ENCODE measurements at places on chromosomes 13 and 19.

GRCh38 chr19:47063874-47064273 is 15.4 kb upstream of the TMEM160 start:
- DNase-seq, result no peak

GRCh38 chr19:1826557-1827521 is 14.8 kb upstream of the ATP8B3 start:
- DNase-seq, result no peak

DNA sequence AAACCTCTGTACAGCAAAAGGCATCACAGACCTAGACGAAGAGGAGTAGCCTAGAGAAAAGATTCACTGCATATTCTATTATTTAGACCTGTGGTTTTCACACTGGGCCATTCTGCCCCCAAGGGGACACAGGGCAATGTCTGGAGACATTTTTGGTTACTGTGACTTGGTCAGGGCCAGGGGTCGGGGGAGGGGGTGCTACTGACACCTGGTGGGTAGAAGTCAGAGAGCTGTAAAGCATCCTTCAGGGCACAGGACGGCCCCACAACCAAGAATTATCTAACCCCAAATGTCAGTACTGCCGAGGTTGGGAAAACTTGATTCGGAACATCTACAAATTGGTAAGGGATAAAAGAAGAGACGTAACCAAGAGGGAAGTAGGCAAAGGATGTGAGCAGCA is 11.3 kb downstream of the ELAVL1 start:
- DNase-seq, result no peak

DNA sequence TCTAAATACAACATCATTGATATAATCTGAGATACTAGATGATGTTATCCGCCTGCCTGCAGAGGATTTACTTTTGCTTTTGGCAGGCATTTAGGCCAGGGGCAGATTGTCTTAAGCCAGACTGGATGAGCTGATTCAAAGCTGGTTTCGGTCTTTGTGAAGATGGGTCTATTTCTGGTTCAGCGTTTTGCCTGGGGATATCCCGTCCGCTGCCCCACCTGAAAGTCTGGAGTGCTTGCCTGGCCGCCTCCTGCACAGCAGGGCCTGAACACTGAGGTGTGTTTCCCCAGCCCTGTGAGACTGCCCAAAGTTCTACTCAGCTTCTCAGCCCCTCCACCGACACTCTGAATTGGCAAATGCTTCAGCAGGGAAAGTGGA is 149.7 kb downstream of the KATNAL1 start:
- no peak for DNase-seq

- no peak for DNase-seq
Measured at GRCh38 chr13:44764302-44764692, 188.2 kb upstream of the TSC22D1 start.

GRCh38 chr13:113969973-113970611 is 3.8 kb downstream of the C13orf46 start:
- no peak for DNase-seq

DNA sequence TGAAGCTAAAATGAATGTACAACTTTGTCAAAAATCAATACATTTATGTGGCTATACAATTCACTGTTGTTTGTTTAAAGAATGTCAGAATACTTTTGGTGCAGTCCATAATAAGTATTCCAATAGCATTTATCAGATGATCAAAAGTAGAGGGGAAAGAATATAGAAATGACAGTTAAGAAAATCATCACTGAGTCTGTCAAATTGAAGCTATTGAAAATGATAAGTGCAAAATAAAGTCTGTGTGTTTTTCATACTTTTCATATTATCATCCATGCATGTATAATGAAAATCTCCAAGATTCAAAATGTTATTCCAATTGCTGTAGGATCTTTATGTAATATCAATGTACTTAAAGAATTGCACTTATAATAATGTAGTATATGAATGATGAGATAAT is 93.3 kb upstream of the ATXN8OS start:
- DNase-seq, result no peak

GRCh38 chr13:33274264-33274663 is 11.3 kb downstream of the STARD13 start:
- no peak for DNase-seq

- no peak for DNase-seq
Measured at GRCh38 chr13:21913010-21913409, 242.1 kb downstream of the FGF9 start.

GRCh38 chr13:40438022-40438680 is 228.3 kb downstream of the FOXO1 start:
- no peak for DNase-seq

DNA sequence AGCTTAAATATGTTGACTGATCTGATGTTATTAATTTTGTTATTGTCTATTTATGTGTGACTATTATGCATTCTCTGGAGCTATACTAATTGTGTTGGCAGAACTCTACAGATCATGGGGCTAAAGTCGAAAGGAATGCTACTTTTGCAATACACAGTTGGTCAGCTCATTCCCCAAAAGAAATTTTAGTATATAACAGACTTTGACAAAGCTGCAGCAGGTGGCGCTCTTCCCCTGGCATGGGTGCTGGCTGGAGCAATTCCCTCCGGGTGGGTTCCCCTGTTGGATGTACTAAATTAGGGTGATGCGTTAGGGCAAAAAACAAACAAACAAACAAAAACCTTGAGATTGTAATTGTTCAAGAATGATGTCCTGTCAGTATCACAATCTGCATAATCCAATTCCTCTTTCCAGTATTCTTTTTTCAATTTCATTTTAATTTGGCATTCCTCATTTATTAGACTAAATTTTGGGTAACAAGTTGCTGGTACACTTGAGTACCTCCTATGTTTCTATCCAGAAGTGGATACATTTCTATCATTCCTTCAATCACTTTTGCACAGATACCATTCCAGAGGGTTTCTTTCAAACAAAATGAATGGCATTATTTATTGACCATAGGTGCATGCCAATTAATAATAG is 322.8 kb upstream of the EDNRB start:
- no peak for DNase-seq

- DNase-seq, result no peak
Measured at GRCh38 chr13:83086088-83086487, 796.2 kb downstream of the SLITRK1 start.

GRCh38 chr19:1646659-1647453 is 5.6 kb downstream of the TCF3 start:
- no peak for DNase-seq

DNA sequence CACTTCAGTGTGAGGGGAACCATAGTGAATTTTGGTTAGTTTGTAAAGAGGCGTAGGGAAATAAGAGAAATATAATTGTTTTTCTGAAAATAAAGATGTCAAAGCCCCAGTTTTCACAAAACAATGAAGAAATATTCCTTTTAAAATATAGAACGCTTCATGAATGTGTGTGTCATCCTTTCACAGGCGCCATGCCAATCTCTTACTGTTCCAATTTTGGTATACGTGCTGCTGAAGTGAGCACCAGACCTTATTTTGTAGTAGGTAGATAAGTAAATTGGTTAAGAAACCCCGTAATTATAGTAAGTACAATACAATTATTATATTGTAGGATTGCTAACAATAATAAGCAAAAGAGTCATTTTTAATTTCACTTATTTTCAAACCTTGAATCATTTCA is 43.3 kb downstream of the NAA16 start:
- DNase-seq, result no peak

- no peak for DNase-seq
Measured at GRCh38 chr13:106593132-106593531, 25.2 kb upstream of the ARGLU1 start.

DNA sequence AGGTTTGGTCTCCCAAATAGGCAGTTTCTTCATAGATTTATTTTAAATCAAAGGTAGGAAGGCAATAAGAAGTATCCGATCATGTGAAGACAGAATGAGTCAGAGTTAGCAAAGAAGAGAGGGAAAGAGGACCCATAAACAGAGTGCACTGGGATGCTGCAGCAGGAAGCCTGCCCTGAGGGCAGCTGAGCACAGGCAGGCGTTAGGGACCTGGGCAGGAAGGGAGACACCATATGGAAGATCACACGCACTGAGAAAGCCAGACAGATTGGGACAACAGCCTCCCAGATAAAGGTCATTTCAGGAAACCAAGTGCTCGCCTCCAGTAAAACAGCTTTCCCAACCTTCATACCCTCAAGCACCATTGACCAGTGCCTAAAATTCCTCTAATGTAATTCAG is 598.0 kb downstream of the EFNB2 start:
- DNase-seq, result no peak

DNA sequence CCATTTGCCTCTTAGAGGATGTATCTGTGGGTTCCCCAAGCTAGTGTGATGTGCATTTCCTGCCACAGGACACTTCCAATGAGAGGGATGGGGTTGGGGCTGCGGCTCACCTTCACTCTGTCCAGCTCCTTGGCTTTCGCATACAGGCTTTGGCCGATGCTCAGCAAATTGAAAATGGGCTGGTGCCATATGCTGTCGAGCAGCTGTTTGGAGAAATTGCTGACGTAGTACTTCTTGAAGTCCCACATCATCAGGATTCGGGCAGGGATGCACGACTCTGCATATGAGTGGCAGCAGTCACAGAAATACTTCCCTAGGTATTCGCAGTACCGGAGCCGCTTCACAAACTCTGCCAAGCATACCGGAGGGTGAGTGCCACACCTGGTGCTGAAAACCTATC is 37.0 kb downstream of the RUBCNL start:
- no peak for DNase-seq

DNA sequence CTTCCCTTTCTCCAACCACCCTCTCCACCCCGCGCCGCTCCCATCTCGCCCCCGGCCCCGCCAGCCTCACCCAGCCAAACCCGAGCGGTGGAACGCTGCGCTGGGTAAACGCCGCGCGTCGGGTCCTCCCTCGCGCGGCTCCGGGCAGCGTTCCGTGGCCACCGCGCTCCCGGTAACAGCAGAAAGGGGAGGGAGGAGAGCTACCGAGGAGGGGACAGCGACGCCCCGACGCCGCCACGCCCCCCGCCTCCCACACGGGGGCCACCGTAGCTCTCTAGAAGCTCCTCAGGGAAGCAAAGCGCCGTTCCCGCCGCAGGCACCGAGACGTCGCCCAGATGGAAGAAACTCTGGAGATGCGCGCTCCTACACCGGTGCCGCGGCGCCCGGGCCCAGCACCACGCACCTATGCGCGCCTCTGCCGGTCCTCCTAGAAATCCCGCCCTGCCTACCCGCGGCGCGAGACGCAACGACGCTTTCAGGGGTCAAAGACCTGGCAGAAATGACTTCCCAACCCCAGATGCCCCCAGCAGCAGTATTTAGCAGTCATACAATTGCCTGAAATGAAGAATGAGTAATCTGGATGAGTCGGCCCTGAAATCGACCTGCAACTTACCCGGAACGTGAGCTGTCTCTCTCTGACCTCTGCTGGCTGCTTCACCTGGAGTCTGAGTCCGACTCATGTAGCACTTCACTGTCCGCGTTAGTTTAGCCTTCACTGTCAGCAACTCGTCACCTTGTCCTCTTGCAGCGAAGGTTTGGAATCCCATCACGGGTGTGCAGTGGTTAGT is at the start of gene RUBCNL:
TSS of gene RUBCNL (minus strand) at position 189 of the 788 bp plus-strand sequence. CDS start 14,777 bp downstream, outside the sequence.
- no peak for DNase-seq

DNA sequence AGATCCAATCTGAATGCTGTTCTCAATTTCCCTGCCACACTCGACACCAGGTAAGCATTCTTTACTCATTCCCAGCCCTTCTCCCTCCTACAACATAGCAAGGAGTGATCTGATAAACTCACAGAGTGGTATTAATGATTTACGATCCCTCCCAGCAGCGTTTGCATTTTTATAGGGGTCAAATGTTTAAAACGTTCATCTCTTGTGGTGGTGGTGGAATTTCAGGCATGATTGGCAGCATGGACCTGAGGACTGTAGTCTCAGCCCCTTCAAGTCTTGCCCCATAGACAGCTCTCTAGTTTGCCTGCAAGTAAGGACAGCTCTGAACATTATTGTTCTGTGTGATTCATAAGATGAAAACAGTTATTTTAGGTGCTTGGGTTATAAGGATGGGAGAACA is 565.7 kb downstream of the EFNB2 start:
- DNase-seq, result no peak

DNA sequence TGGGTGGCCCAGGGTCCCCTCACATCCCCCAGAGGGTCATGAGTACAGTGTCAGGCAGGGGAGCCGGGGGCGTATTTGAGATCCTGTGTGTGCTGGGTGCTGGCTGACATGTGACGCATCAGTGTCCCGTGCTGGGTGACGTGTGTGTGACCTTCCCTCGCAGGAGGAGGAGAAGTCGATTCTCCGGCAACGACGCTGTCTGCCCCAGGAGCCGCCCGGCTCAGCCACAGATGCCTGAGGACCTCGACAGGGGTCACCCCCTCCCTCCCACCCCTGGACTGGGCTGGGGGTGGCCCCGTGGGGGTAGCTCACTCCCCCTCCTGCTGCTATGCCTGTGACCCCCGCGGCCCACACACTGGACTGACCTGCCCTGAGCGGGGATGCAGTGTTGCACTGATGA is 25.8 kb downstream of the PNPLA6 start:
- DNase-seq, result no peak

GRCh38 chr19:36417752-36418286 is 625 bp downstream of the ZFP82 start:
- no peak for DNase-seq

DNA sequence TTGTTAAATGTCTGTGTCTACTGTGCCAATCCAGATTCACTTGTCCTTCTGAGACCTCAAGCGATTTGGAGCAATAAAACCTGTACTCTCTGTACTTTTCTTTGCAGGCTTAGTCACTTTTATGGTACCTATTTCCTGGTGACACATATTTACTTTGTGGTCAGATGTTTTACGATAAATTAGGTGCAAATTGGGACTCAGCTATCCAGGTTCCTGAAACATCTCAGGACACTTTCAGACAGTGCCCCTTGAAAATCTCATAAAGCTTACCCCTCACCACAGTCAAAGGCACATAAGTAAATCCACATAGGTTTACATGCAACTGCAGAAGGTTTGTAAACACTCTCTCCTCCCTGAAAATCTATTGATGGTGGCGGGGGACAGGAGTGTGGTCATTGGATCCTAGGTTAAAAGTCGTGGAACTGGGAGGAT is 438.8 kb downstream of the EFNB2 start:
- no peak for DNase-seq

GRCh38 chr13:108270442-108270841 is 924 bp downstream of the TNFSF13B start:
- no peak for DNase-seq

DNA sequence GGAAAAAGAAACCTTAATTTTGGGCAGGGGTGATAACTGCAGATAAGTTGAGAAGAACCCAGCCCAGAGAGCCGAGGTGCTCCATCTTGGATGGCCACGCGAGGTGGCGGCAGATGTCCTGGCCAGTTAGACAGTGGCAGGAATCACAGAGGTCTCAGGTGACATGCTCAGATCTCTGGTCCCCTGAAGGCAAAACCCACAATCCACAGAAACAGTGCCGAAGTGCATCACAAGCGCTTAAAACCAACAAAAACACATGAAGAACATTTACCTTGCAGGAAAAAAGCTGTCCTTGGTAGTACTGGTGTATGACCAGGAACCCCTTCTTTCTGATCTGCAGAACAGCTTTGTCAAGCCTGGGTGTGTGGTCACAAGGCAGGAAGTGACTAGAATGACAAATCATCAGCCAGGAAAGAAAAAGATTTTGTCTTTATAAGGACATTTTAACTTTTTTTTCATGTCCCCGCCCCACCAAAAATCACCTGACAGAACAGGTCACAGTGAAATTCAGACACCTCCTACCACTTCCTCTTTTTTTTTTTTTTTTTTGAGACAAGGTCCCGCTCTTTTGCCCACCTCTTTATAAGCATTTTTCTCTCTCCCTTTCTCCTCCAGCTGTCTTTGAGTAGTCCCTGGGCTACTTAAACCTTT is at the start of gene LCP1:
TSS of gene LCP1 (minus strand) at position 338 of the 651 bp plus-strand sequence. CDS start 22,515 bp downstream, outside the sequence.
- no peak for DNase-seq
